ENCODE measurements at places on chromosomes 11 and 22.

DNA sequence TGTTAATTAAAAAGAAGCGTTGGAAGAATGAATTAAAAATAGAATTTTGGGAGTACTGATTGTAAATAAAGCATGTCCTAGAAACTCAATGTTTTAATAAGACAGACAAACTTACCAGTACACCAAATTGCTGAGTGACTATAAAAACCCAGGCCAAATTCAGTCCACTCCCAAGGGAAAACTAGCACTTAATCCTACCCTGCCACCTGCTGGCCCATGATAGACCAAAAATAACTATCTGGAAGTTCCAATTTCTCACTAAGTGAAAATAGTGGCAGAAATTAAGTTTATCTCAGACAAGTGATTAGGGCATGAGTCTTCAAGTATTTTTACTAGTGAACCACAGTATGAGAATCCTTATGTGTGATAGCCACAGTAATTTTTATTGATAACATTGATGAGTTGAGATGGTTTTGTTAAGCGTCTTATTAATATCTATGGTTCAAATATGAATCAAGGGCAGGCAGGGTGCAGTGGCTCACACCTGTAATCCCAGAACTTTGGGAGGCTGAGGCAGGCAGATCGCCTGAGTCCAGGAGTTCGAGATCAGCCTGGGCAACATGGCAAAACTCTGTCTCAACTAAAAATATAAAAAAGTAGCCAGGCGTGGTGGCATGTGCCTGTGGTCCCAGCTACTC, 9.8 kb upstream of the DDX10 start:
- DNase-seq: no peak

- peak; percentile 13 for DNase-seq
These were observed 583 bp downstream of the PDGFD start for GRCh38 chr11:104163100-104164027.

DNA sequence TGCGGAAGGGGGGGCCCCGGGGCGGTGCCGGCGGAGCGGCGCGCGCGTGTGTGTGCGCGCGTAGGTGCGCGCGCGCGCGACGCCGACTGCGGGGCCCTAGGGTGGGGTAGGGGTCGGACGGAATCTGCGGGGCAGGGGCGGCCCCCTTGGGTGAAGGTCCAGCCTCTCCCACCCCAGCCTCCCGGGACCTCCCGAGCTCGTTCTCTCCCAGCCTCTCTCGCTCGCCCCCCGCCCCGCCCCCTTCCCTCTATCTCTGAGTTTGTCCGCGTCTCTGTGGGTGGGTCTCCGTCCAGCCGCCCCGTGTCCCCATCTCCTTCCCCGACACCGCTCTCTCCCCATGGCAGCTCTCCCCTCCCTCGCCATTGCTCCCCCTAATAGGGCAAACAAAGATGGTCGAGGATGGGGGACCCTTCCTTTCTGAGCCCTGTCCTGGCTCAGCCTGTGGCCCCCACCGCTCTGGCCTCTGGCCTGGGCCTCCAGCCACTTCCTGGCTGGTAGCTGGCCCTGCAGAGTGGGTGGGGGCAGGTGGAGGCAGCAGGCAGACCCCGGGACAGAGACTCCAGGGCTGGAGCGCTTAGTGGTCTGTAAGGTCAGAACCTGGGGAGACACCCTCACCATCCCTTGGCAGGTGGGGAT, 33.0 kb upstream of the PRR5 start:
- DNase-seq: no peak

DNA sequence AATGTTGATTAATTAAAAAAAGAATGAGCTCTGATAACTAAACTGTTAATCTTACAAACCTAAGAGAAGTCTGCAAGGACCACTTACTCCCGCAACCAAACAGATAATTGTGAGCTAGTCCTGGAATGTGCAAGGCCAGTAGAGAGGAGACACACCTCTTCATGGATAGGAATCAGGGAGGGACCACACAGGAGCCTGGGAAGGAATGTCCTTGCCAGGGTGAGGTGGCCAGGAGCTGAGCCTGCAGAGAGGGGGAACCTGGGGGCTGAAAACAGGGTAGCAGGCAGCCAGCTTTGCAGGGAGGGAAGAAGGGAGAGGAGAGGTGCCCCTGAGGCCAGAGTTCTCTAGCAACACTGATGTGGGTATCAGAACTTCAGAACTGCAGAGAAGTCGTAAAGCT, 9.4 kb upstream of the NLRP10 start:
- DNase-seq: no peak

- no peak for DNase-seq
These were observed 139.3 kb downstream of the FAM76B start for GRCh38 chr11:95650276-95650675.

DNA sequence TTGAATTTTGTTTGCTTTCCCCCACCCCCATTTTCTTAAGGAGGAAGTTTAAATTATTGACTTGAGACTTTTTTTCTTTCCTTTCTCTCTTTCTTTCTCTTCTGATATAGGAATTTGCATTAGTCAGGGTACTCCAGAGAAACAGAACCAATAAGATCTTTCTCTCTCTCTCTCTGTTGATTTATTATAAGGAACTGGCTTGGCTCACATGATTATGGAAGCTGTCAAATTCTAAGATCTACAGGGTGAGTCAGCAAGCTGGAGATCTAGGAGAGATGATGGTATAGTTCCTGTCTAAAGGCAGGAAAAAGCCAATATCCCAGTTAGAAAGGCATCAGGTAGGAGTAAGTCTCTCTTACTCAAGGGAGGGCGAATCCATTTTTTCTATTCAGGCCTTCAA, 64.0 kb downstream of the CCDC81 start:
- DNase-seq: no peak

DNA sequence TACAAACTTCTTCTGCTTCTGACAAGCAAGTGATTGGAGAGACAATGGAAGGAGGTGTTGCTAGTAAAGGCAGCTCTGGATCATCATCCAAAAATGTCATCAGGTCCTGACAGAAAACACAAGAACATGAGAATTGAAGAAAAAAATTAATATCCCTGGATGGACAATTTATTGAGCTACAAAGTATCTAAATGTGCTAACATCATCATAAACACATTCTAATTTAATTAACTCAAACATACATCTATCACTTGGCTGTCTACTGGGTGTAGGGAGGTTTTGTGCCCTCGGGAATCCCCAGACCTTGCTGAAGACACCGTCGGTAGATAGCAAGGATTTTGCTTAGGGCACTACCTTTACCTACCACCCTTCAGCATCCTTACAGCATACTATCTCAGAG, 72.6 kb downstream of the ENTHD1 start:
- DNase-seq: no peak

DNA sequence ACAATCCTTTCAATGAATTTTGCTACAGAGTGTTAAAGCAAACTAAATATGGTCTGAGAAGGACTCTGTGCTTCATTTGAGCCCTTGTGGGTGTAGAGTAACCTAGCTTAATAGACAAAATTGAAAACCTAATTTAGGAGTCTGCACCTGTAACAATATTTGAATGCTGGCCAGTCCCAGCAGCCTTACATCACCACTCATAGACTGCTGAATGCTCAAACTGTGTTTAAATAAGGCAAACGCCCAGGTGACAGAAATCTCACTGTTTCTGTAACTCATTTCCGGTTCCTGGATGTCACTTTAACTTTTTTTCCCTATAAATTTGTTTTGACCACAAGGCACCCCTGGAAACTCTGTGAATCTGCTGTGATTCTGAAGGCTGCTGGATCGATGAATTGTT, 45.5 kb upstream of the GLYATL1B start:
- DNase-seq: no peak

GRCh38 chr11:61133145-61133544, 28.1 kb downstream of the VPS37C start:
- DNase-seq: no peak
